CD4-positive, alpha-beta T cell treated with Interleukin-15 for 1 hour (primary cell): ENCODE measurements at places on chromosomes 7 and 10.

GRCh38 chr10:98513704-98514103, 67.0 kb upstream of the HPS1 start:
- no peak for DNase-seq

DNA sequence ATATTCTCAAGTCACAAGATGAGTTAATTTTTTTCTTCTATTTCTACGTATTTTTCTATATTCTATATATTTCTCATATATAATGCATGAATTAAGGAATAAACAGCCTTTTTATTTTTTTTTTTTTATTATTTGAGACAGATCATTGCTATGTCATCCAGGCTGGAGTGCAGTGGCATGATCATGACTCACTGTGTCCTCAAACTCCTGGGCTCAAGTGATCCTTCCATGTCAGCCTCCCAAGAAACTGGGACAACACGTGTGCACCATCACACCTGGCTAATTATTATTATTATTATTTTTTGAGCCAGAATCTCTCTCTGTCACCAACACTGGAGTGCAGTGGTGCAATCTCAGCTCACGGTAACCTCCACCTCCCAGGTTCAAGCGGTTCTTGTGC, 1.5 kb downstream of the CLDN12 start:
- DNase-seq, result no peak

- DNase-seq, result no peak
Observed at GRCh38 chr10:115854740-115855435, 418.1 kb downstream of the GFRA1 start.

DNA sequence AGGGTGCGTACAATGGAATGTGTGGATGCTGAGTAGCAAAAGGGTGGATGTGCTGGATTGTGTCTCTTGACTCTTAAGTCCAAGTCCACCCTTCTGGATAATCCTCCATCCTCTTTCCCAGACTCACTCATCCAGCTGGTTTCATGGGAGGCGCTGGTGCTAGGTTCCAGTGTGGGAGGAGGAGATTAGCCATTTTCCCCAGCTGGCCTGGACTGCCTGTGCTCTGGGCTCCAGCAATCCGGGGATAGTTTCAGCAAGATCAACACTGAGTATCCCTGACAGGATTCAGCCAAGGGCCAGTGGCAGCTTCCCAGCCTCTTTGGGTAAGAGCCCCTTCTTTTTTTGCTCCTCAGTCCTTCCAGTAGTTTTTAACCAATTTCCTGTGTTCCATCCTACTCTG, 21.6 kb upstream of the TRIL start:
- DNase-seq, result no peak

DNA sequence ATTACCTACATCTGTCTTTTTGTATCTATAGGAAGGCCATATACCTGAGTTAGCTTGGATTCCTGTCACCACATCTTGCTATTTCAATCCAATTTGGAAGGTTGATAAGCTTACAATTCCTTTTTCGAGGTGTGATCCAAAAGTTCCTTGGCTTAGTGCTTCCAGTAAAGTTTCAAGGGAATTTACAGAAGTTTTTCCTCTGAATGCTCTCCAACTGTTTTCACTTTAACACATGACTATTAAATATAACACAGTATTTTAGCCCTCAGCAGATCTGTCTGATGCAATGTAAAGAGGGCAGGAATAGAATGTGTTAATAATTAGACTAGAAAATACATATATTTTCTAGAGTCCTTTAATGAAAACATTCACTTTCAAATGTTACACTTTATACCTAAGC, 171.4 kb downstream of the DKK1 start:
- no peak for DNase-seq

GRCh38 chr7:141515941-141516340, 35.3 kb upstream of the AGK start:
- no peak for DNase-seq

GRCh38 chr7:76296743-76297740, 5.4 kb upstream of the HSPB1 start:
- no peak for DNase-seq

- no peak for DNase-seq
Observed at GRCh38 chr7:93575555-93576399, 1.3 kb upstream of the CALCR start.

GRCh38 chr7:95095259-95095965, 188.0 kb downstream of the PPP1R9A start:
- DNase-seq, result no peak

- no peak for DNase-seq
Observed at GRCh38 chr7:95209788-95210187, 114.5 kb downstream of the PON1 start.

DNA sequence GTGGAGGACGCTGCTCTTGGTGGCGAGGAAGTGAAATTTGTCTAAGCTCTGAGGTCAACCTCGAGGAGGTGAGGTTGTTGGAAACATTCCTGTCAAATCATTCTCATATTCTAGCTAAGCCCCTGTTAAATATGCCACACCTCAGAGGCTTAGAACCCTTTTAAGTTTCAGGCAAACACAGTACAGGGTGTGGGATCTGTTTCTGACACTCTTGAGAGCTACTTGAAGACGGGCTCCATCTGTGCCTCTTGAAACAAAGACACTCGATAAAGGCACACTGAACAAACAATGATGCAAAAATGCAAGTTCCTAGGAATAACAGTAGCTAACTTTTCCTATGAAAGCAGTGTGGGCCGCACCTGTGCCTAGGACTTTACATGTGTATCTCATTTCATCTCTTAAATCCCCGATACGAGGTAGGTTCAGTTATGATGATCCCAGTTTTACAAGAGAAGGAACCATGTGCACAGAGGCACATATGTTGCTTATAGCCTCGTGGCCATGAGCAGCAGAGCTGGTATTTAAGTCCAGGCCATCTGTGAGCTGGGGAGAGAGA, 299.2 kb downstream of the CCDC3 start:
- DNase-seq, result no peak

DNA sequence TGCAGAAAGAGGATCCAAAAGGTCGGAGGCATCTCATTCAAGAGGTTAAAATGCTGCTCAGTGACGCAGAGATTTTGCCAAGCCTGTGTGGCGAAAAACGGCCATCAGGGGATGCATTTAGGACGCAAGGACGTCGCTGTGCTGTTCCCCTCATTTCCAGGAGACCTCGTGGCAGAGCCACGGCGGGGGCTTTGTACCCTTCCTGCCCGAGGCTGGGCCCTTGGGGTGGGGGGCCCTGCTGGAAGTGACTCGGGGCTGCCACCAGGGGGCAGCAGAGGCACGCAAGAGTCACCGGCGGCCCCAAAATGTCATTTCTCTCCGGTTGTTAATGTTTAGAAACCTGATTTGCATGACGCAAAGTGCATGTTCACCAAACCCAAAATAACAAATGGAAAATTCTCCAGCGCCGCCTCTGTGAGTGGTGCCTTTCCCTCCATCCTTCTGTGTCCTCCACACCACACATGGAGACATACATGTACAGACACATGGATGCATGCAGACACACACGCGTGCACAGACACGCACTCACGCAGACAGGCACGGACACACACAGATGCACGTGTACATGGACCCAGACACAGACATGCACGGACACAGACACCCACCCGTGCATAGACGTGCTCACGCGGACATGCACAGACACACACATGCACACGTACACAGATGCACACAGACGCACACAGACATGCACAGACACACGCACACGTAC, 51.0 kb upstream of the NKX6-2 start:
- DNase-seq, result no peak

DNA sequence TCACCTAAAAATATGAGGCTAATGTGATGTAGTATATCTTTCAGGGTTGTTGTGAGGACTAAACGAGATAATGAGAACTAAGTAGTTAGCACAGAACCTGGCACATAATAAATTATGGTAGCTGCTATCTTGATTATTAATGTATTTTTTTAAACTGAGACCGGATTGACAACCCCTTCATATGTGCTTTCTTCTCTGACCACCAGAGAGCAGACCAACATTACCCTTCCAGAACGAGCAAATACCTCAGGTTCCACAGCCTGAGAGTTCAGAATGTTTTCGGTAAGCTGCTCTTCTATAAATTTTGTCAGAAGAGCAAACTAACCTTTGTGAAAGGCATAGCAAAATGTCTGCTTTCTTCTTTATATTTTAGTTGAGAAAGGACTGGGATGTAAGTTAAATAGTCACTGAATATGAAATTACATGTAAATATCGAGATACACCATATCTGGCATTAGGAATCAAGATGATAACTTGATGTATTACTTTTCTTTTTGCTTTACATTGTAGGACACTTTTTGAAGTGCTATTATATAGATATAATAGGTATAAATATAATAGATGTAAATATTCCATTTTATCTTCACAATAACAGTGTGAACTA, 13.6 kb upstream of the BPGM start:
- DNase-seq, result peak; percentile 19

DNA sequence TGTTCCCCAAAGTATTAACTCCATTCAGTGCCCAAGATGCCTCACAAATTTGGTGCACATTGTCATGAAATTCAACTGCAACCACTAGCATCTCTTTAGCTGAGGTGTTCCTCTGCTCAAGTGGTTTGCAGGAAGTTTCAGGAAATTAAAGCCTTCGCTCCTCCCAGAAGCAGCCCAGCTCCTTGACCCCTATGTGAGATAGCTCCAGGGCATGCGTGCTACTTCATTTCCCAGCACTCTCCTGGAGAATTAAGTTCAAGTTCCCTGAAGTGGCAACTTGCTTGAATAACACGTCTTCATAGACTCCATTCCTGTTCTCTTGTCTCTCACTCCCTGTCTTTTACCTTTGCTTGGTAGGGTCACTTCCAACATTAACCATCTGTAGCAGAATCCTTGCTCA, 750.3 kb downstream of the REEP3 start:
- DNase-seq, result no peak

GRCh38 chr10:117621795-117622420, 79.4 kb downstream of the EMX2 start:
- DNase-seq, result no peak

- DNase-seq, result no peak
Observed at GRCh38 chr7:126529254-126529653, 723.5 kb downstream of the GRM8 start.

DNA sequence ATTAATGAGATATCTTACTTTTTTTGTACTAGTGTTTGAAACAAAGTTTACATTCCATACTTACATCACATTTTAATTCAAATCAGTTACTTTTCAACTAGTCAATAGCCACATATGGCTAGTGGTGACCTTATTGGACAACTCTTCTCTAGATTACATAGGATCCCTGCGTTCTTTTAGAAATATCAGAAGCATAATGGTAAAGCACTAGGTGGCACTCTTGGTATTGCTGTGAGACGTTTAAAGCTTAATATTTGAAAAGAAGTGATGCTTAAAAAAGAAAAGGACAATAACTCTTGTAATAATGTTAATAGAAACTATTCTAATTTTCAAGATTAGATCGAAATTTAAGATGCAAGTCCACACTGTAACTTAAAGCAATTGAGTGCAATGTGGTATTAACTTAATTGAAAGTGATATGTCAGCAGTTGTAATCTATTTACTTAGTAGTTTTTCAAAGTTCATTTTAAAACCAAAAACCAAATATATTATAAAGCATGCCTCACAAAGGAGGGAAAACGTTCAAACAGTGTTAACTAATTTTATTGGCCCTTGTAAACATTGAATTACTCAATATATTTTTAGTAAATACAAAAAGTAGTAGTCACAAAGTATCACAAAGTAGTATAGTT, 339.1 kb downstream of the ATRNL1 start:
- DNase-seq, result no peak

GRCh38 chr10:15140698-15141097, 27.8 kb downstream of the NMT2 start:
- no peak for DNase-seq

GRCh38 chr10:3636356-3637181, 148.4 kb downstream of the KLF6 start:
- no peak for DNase-seq

- DNase-seq, result no peak
Observed at GRCh38 chr10:77458986-77459590, 178.5 kb downstream of the KCNMA1 start.

GRCh38 chr7:26428571-26428970, 136.9 kb downstream of the SNX10 start:
- no peak for DNase-seq

- no peak for DNase-seq
Observed at GRCh38 chr7:137937202-137937560, 64.7 kb downstream of the CREB3L2 start.

DNA sequence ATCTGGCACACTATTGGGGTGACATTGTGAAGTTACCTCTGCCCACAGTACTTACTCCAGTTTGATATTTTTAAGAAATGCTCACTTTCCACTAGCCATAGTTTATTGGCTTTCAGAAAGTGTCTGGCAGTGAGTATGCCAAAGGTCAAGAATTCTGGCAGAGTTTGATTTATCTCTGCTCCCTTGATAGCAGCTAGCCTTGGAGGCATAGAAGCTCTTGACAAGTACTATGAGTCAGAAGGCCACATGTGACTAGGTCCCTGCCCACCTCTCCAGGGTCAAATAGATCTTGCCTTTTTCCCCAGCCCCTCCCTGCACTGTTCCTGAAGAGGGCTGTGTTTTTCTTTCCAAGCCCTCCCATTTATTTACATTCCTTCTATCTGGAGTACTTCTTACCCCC, 202.2 kb downstream of the AUTS2 start:
- no peak for DNase-seq

GRCh38 chr7:4784799-4785198, 9.4 kb downstream of the AP5Z1 start:
- no peak for DNase-seq

- no peak for DNase-seq
Observed at GRCh38 chr7:45217358-45217757, 59.8 kb downstream of the RAMP3 start.

DNA sequence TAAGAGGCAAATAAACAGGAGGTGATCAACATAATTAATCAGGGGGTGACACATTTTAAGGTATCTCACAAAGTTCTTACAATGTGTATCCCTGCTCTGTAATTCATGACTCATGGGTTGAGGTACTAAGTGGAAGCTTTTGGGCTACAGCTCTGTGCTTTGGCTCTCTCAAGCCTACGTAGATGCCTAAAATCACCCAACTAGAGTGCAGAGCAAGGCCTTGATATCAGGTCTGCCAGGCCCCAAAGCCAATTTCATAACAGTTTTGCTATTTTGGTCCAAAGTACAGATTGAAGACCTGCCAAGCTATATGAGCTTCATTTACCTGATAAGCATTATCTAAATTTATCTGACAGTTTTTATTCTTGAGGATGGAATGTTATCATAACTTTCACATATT, 175.3 kb upstream of the BET1 start:
- no peak for DNase-seq

DNA sequence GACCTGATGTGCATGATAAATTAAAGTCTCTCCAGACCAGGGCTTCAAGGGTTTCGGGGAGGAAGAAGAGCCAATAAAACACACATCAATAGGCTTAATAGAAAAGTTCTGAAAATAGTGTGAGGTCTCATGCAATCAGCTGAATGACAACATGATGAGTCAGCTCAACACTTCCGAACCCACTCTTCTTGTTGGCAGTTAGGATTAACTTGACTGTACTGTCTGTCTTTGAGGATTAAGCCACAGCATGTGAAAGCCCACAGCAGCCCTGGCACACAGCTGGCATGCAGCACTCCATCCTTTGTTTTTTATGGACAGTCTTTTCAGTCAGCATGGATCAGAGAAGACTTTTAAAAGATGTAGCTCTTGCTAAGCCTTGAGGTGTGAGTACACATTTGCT, 526.9 kb upstream of the VSTM2A start:
- DNase-seq, result no peak
